Activated CD8-positive, alpha-beta T cell treated with anti-CD3 and anti-CD28 coated beads for 36 hours (primary cell): ENCODE measurements at places on chromosomes 3 and 15. TPM values are rescaled to one million over a fixed set of nuclear protein-coding genes. Genes with fewer than 3 reads are reported as not detected.

GRCh38 chr3:126858887-126859286 is 124.0 kb upstream of the PLXNA1 start:
- no peak for DNase-seq

The IQCF5 gene
- total RNA-seq = not detected

The MUC13 gene
- not detected for total RNA-seq

GRCh38 chr3:52147804-52148203 is 6.4 kb downstream of the POC1A start:
- DNase-seq = no peak

GRCh38 chr15:55257938-55258337 is 31.7 kb downstream of the RAB27A start:
- no peak for DNase-seq

The PAQR5 gene
- total RNA-seq = not detected

The ANKUB1 gene
- not detected for total RNA-seq
